GM12878 (cell line): ENCODE measurements at places on chromosomes 5 and 9. TPM values are rescaled to one million over a fixed set of nuclear protein-coding genes. Genes with fewer than 3 reads are reported as not detected.

DNA sequence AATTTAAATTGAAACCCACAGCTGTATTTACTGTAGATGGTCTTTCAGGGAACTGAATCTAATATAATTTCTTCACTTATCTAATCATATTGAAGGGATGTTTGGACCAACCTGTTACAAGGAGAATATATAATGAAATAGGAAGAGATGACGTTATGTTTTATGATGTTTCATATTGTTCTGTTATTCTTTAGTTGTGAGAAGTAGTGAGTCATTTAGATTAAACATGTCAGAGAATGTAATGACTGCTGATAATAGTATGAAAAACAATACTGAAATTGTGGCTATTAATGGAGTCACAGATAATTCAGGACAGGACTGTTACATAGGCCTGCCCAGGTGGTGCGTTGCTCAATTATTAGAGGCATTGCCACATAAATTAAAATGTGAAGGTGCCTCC, 1993.4 kb downstream of the EFNA5 start:
- DNase-seq = no peak

GRCh38 chr9:85142968-85143367, 473.4 kb downstream of the NTRK2 start:
- peak; percentile 16 for DNase-seq

- no peak for DNase-seq
Measured at GRCh38 chr9:126620478-126620877, 6.8 kb downstream of the LMX1B start.

Gene PCDHGA4
- total RNA-seq = 0.13 TPM in 1 of 2 replicates, not detected in the other
